BE2C (cell line): ENCODE measurements at places on chromosomes 16 and 17.

DNA sequence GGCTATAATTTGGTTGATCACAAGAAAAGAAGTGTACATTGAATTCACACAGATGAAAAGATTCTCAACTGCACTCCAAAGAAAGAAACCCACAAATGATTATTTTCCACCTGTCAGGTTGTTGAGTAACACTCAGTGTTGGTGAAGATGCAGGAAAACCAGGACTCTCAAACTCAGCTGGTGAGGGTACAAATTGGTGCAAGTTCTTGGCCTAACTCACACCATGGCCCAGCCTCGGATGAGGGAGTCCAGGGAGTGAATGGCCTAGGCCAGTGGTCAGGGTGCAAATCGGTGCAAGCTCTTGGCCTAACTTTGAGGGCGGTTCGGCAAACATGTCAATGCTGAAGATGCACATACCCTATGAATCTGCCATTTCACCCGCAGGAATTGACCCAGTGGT, 8.6 kb downstream of the SCNN1B start:
- no peak for DNase-seq

- no peak for DNase-seq
Observed at GRCh38 chr17:20123209-20123608, 114.0 kb downstream of the SPECC1 start.

DNA sequence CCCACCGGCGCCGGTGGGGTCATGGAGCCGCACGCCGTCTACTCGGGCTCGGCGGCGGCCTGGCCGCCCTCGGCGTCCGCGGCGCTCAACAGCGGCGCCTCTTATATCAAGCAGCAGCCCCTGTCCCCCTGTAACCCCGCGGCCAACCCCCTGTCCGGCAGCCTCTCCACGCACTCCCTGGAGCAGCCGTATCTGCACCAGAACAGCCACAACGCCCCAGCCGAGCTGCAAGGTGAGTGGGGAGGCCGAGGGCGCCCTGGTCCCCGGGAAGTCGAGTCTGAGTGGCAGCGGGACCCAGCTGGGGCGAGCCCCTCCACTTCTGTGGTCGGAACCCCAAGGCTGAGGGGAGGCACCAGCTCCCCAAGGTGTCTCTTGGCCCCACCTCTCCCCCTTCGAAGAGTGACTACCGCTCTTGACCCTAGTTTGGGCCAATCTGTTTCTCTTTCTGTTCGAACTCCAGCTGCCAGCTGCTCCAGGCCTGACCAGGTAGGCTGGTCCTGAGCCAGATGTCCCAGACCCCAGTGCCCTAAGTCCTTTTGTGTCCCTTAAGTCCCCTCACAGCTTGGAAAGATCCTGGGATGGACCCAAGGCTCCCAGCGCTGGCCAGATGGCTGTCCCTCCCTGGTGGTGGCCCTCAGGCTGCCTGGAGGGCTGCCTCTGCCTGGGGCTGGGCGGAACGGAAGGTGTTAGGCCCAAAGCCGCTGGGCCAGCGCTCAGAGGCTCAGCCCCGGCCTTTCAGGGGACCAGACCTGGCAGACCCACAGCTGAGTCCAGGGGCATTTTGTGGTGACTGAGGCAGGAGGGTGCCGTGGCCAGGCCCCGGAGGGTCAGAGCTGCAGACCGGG, 1.2 kb downstream of the FOXF1 start:
- DNase-seq, result no peak

DNA sequence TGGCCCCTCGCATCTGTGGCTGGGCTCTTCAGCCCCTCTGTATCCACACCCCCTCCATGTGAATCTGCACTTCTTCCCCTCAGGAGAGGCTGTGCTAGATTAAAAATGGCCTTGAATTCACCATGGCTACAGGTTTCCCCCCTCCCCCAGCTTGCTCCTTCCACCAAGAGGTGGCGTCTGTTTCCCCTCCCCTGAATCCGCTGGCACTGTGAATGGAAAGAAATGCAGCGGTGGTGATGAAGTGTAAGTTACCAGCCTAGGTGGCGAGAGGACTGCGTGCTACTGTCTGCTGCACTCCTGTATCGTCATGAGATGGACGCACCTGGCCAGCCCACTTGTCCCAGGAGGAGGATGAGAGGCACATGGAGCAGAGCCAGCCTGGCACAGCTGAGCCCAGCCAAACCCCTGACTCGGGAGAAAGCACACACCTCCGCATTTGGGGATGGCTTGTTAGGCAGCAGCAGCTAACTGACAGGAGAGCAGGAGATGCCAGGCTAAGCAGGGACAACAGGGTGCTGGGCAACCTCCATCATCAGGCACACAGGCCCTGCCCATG, 26.2 kb downstream of the TNFRSF13B start:
- DNase-seq, result no peak

DNA sequence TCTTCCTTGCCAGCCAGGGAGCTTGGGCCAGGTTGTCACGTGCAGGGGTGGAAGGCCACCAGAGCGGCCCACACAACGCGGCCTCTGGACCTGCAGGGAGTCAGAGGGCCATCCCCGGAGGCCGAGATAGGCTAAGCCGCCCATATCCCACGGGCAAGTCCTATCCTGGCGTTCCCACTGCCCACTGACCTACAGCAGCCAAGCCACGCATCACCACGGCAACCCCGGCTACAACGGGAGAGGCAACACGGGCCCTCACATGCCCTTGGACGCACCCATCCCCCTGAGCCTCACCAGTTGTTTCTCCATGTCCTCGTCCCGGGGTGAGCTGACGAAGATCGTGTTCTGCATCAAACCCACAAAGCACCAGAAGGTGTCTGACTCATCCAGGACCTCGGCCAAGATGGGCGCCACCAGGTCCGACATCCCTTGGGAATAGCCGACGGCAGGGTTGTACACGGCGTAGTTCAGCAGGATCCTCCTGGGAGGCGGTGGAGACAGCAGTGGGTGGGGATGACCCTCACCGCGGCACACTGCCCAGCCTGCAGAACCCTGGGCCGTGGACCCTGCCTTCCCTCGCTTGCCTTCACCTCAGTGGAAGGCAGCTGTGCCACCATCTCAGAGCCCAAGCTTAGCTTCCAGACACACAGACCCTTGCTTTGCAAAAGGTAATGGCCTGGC, 88.2 kb downstream of the TBC1D16 start:
- peak; percentile 61 for DNase-seq

GRCh38 chr17:14301279-14302090, 604 bp downstream of the HS3ST3B1 start:
- DNase-seq, result no peak

DNA sequence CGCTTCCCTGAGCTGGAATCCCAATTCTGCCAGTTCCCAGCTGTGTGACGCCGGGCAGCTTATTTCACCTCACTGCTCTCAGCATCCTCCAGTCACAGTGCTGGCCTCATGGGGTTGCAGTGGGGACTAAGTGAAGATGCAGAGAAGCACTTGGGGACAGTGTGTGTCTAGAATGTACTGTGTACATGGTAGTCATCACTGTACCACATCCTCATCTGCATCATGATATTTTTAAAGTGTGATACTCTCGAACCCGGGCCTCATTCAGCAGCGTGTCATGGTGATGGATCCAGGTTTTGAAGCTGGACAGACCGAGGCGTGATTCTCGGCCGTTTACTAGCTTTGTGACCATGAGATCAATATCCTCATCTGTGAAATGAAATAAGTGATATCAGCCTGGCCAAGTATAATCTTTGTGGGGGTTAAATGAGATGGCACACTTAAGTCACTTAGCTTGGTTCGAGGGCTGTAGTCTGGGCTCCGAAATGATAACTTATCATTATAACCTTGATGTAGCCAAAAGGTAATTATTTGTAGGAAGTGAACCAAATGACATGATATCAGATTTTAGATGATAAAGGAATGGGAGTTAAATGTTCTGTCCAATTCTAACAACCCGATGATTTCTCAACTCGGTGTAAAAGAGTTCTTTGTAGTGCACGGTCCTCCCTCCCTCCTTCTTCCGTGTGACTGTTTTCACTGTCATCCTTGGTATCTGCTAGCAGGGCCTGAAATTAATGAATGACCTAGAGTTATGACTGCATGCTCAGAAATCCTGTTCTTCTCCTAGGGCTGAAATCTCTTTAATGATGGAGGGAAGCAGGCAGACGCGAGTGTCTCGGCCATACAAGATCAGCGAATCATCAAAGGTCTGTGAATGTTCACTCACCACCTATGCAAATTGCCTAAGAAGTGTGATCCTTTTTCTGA, 2.0 kb downstream of the KLHL36 start:
- no peak for DNase-seq

GRCh38 chr17:7849130-7849750, 5.6 kb upstream of the TMEM88 start:
- no peak for DNase-seq

- DNase-seq, result no peak
Observed at GRCh38 chr16:78177987-78178386, 78.5 kb downstream of the WWOX start.

- DNase-seq, result no peak
Observed at GRCh38 chr17:7511108-7511507, 26.9 kb downstream of the POLR2A start.

DNA sequence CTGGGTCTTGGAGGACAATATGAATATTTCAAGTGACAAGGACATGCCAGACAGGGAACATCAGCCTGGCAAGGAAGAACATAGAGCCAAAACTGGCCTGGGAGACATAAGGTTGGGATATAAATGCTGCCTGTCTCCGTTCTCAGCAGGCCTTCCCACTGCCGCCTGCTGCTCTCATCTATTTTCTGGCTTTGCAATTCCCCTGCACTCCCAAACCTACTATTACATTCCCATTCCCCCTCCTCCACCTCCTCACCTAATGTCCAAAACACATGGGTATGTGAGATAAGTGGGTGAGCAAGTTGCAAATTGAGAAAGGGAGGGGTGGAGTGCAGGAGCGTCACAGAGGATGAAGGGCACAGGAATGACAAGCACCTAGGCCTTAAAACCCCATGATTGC, 244.3 kb upstream of the CDH8 start:
- no peak for DNase-seq

DNA sequence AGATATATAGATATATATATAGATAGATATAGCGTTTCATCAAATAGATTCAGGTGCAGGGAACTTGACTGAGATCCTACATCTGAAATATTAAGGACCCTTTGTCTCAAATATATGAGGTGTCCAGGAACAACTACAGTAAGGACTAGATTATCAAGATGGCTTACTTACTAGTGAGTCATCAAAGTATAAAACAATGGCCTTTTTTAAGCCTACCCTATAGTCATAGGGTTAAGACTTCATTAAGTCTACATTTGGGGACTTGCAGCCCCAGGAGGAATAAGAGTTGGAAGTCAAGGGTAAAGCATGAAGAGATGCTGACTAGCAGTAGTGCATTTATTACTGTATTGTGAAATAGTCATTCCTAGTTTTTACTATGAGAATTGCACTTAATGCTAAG, 1023.4 kb downstream of the CDH11 start:
- DNase-seq, result no peak

- DNase-seq, result no peak
Observed at GRCh38 chr16:66551788-66552285, 539 bp upstream of the CKLF start.

DNA sequence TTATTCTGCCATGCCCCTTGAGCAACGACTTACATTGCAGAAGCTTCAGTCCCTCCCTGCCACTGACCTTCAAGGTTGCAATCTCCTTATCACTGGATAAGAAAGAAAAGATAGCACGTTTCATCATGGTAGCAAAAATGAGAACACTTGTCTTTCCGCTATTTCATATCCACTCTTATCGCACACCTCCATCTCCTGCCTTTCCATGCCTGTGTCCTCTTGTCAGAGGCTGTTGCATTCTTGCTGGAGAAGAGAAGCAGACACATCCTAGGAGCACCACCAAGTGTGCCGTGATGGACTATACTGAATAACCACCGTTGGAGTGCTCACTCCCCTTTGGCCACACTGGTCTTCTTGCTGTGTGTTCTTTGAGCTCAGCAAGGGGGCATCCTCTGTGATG, 230.6 kb upstream of the IRX3 start:
- DNase-seq, result no peak

GRCh38 chr17:67666710-67667109, 51.0 kb upstream of the NOL11 start:
- no peak for DNase-seq

GRCh38 chr17:45111850-45112249, 20.5 kb downstream of the PLCD3 start:
- no peak for DNase-seq

- peak; percentile 48 for DNase-seq
Observed at GRCh38 chr17:44000141-44000860, 4.1 kb upstream of the NAGS start.

GRCh38 chr17:8946071-8946470, 19.4 kb downstream of the PIK3R5 start:
- DNase-seq, result no peak

- DNase-seq, result no peak
Observed at GRCh38 chr16:66740533-66740932, 10.9 kb downstream of the DYNC1LI2 start.

DNA sequence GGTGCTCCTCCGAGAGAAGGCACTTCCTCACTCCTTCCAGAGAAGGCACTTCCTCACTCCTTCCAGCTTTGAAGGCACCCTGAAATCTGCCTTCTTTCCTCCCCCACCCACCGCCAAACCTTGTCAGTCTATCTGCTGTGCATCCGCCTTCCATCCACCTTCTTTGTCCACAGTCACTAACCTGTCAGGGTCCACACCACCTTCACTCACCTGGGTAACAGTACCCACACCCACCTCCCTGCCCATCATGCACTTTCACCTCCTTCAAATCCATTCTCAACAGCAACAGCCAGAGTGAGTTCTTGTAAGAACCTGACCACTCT, 5.2 kb downstream of the CCDC102A start:
- no peak for DNase-seq

GRCh38 chr17:27968206-27968732, 74.2 kb upstream of the NLK start:
- DNase-seq, result peak; percentile 51

GRCh38 chr17:78143214-78144146, 2.7 kb upstream of the C17orf99 start:
- DNase-seq, result no peak

GRCh38 chr16:23452572-23453337, at the start of gene COG7:
Gene COG7, minus strand, starts transcription at chr16:23453189. Its CDS starts 195 bp downstream, at chr16:23452994.
- peak; percentile 88 for DNase-seq

GRCh38 chr16:54125751-54126655, 160.6 kb downstream of the IRX3 start:
- no peak for DNase-seq

DNA sequence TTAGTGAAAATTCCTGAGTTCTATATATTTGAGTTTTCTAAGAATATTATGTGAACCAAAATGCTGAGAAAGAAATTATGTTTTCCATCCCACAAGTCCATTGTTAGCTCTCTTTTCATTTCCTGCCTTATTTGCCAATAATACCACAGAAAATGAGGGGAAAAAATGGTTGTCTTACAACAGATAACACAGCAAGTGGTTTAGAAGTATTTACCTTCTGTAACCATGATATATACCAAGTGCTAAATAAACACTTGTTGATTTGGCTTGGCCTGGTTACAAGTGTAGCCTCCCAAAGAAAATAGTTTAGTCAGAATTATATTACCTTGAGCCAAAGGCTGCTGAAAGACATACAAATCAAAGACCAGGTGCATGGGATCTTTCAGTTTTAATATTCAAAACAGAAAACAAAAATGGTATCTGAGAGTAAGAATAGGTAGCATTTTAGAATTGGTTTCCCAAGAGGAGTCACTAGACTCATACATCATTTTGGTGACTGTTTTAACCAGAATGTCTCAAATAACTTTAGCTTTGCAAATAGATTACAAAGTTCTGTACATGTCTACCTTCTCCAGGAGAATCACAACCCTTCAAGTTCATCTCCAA, 439.8 kb upstream of the DYNLRB2 start:
- no peak for DNase-seq

- no peak for DNase-seq
Observed at GRCh38 chr16:30028438-30029076, 2.5 kb downstream of the TLCD3B start.

- DNase-seq, result no peak
Observed at GRCh38 chr17:80759377-80759673, 214.7 kb downstream of the RPTOR start.
